CD4-positive, alpha-beta T cell treated with Interleukin-4 for 1 hour (primary cell): ENCODE measurements at places on chromosomes 5 and 9.

DNA sequence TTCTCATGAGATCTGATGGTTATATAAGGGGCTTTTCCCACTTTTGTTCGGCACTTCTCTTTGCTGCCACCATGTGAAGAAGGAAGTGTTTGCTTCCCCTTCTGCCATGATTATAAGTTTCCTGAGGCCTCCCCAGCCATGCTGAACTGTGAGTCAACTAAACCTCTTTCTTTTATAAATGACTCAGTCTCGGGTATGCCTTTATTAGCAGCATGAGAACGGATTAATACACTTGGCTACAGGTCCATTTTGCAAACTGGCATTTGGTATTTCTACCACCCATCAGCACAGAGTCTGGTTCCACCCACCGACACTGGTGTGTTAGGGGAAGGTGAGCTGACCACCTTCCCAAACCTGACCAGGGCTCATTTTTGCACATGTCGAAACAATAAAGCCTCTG is 47.9 kb upstream of the RARS1 start:
- DNase-seq, result no peak

GRCh38 chr9:13118313-13118712 is 161.2 kb downstream of the MPDZ start:
- DNase-seq, result no peak

DNA sequence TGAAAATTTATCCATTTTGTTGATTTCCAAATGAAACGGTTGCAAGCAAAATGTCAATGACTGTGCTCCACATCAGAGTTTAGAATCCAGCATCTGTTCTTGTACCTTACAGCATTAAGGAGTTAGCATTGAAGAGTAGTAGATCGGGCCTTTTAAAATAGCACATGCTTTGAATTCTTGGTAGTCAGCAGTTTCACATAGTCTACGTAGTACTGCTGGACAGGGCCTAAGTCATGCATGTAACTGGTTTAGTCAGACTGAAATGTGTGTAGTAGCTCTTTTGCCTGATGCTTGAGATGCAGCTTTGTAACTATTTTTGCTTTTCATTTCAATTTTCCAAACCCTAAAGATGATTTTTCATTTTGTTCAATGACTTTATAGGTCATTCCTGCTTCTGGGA is 19.8 kb downstream of the LECT2 start:
- DNase-seq, result no peak

DNA sequence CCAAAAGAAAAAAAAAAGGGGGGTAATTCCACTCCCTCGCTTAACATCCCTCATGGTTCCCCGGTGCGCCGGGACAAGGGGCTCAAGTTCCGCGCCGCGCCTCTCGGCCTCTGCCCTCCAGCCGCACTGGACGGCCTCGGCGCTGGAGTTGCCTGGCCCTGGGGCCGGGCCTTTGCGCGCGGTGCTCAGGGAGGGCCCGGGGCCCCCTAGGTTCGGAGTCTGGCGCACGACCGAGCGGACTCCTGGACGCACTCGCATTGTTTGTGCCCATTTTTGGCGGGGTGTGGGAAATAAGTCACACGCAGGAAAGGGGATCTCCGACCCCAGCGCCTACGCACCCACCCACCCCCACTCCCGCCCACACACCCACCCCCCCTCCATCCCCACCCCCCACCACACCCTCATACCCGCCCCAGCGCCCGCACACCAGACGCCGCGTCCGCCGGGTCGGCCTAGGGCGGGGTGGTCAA is 381 bp downstream of the MED22 start:
- peak; percentile 71 for DNase-seq

DNA sequence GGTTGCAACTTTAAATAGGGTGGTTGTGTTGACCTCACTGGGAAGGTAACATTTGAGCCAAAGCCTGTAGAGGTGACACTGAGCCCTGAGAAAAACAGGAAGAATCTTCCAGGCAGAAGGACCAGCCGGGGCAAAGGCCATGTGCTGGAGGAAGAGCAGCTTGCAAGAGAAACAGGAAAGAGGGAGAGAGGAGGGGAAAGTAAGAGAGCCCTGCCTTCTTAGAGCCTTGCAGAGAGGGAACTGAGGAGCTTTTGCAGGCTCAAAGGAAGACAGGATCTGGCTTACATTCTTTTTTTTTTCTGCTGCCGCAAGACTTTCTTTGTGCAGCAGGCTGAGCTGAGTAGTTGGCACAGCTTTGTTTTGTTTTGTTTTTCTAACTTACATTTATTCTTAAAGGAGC is 17.4 kb downstream of the C9orf153 start:
- DNase-seq, result no peak

DNA sequence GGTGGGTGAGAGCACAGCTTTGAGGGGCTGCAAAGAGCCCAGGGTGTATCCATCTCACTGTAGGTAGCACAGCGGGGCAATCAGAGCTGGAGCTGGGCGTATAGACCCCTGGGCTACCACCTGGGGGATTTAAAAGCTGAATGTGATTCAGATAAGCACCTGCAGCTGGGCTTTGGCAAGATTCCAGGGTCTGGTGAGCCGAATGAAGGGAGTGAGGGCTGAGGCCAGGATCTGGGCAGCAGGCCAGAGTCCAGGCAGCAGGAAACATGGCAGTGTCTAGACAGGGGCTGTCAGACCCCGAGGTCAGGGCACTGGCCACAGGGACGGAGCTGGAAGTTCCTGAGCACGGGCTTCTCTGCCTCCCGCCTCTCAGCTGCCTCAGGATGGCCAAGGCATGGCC is 8.7 kb downstream of the ASS1 start:
- no peak for DNase-seq

DNA sequence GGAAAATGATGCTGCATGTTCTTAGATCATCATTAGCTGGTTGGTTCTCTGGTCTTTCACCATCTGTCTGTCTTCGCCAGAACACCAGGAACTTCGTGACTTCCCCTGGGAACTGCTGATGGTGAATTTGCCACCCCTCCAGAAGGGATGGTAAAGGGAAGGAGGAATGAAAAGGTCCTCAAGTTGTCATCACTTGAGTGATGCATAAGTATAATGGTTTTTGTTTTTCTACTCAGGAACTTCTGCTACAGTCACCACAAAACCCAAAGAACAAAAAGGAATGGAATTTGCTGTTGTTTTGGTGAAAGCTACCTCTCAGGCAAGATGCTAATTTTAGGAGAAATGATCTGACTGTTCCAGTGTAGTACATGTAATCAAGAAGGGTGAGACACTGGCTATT is 328.4 kb downstream of the ARHGEF28 start:
- DNase-seq, result no peak

DNA sequence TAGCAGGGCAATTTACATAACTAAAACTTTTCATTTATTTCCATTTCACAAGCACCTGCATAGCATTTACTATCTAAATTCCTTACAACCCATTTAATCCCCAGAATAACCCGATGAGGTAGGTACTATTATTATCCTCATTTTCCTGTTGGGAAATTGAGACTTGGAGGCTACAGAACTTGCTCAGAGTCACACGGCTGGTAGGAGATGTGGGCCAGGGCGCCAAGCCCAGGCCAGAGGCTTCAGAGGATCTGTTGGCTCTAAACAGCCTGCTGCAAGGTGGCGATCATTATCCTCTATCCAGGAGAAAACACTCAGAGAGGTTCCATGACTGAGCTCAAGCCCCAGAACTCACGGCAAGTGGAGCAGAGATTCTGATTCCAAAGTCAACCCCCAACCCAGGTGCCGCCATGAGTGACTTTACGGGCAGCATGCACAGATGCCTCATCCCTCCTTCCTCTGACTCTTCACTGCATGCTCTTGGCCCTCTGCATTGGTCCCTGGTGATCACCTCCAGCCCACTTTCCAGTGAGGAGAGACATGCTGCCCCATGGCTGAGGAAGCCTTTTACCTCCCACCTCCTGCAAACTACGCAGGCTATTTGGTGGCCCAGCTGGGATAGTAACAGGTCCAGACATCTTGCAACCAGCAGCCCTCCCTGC is 168.4 kb upstream of the FSTL4 start:
- DNase-seq, result no peak

DNA sequence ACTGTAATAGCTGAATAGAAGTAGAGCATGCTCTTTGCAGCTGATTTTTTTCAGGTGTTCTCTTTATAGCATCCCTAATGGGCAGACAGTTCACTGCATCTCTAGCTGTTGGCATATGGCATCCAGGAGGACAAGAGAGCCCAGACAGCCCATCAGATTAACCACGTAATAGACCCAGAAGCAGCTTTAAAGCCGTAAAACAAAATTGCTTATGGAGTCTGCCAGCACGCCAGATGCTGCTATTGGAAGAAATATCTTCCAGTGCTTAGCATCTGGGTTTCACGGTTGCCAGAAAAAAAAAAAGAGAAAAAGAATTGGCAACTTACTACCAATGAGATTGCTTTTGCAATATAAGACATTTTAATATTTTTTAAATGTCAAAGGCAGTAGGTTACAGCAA is 869.4 kb upstream of the NUDT12 start:
- no peak for DNase-seq

GRCh38 chr9:120971938-120972337 is 45.3 kb upstream of the TRAF1 start:
- no peak for DNase-seq

DNA sequence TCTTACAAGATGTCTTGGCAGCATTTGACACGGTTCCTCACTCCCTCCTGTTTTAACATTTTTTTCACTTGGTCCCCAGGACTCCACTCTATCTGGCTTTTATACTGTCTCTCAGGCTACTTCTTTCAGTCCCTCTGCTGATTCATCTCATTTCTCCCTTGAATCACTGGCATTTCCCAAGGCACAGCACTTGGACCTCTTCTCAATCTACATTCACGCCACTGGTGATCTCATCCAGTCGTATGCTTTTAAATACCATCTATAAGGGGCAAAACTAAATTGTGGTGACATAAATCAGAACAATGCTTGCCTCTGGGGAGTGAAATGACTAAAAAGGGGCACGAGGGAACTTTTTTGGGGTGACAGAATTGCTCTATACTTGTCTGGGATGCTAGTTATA is 47.1 kb downstream of the MAPKAP1 start:
- no peak for DNase-seq

DNA sequence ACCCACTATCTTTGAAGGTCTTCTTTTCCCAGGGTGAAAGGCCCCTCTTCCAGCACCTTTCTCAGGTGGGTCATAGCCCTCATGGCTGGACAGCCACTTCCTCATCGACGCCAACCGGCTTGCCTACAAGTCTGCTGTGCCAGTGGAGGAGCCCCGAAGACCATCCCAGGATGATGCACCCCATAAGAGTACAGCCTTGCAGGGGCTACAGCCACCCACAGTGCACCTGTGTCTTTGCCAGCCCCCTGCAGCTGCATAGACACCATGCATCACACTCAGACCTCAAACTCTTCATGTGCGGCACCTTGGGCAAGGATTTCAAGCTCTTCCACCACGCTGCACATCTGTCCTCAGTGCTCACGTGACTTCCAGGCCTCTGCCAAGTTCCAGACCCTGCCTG is 173.4 kb downstream of the SLF1 start:
- no peak for DNase-seq

- DNase-seq, result no peak
Observed at GRCh38 chr5:114174837-114175236, 187.0 kb upstream of the KCNN2 start.

DNA sequence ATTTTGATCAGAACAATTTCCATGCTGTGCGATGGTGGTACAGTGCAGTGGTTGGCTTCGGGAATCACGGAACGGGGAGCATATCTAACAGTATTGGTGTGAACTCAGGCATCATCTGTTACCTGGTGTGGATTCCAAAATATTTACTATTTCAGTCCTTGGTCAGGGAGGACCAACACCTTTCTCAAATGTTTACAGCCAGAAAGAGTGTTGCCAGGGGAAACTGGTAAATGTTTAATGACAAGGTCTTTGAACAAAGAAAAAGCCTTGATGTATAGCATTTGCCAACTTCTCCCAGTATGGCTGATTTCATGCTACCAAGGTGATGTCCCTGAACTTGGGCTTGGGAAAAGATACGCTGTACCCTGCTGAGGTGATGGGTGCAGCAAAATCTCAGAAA is 145.6 kb upstream of the POC5 start:
- DNase-seq, result no peak

DNA sequence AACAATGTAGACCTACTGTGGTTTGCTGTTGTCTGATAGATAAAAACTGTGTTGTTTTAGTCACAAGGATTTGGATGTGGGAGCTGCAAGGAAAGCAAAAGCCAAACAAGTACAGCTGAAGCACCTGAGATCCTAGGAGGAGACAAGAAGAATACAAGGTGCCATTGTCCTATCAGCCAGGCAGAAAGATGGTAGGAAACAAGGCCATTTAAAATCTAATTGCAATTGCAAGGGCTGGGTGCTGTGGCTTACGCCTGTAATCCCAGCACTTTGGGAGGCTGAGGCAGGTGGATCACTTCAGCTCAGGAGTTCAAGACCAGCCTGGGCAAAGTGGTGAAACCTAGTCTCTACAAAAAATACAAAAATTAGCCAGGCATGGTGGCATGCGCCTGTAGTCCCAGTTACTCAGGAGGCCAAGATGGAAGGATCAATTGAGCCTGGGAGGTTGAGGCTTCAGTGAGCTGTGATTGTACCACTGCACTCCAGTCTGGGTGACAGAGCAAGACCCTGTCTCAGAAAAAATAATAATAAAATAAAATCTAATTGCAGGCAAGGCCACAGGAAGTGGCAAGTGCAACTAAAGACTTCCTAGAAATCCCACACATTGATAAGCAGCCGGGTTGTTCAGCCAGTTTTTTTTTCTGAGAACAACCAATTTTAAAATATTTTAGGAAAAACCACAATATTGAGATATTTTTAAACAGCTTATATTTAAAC is 22.6 kb downstream of the DOCK8 start:
- no peak for DNase-seq

DNA sequence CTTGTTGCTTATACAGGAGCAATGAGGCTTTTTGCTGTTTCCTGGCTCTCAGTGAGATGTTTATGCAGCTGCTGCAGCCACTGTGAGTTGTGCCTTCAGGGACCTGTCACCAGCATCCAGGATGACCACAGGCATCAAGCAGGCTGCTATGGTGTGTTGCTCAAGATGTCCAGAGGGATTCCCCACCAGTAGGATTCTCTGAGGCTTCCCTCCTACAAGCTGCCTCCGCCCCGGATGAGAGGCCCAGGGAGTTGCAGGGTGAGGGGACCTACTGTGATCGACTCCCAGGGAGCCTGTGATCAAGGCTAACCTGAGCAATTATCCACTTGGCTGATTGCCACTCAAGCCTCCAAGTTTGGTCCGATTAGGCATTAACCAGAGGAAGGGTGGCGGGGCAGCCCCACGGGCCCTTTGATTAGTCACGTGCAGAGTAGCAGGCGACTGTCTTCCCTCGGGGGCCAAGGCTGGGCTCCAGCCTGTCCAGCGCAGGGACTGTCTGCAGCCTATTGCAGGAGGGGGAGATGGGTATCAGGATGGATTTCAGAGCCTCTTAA is 1.8 kb upstream of the FAT2 start:
- DNase-seq, result no peak

GRCh38 chr9:14089051-14089803 is 224.7 kb downstream of the NFIB start:
- no peak for DNase-seq

- DNase-seq, result no peak
Observed at GRCh38 chr5:98698359-98698758, 75.1 kb upstream of the RGMB start.

DNA sequence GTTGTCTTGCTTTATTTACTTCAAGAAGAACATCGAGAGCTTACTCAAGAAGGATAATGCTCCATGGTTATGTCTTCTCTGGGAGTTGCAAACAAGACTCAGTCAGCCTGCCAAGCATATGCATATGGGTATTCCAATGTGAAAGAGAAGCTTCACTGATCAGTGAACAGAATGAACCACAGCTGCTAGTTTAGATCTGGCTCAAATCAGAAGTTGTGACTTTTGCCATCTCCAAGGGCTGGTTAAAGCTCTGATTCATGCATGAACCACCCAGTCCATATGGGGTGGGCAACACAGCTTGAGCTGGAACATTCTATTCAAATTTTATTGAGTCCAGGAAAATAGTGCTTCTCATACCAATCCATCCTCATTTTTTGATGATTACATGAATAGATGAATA is 50.0 kb downstream of the ATPSCKMT start:
- DNase-seq, result no peak
